NCI-H2081 (cell line): ENCODE measurements at places on chromosomes 6 and 20.
A peak's percentile ranks its signal among the peaks of the same experiment; 100 is the strongest.

- DNase-seq = no peak
Observed at GRCh38 chr20:45953672-45954071, 18.3 kb downstream of the ZNF335 start.

DNA sequence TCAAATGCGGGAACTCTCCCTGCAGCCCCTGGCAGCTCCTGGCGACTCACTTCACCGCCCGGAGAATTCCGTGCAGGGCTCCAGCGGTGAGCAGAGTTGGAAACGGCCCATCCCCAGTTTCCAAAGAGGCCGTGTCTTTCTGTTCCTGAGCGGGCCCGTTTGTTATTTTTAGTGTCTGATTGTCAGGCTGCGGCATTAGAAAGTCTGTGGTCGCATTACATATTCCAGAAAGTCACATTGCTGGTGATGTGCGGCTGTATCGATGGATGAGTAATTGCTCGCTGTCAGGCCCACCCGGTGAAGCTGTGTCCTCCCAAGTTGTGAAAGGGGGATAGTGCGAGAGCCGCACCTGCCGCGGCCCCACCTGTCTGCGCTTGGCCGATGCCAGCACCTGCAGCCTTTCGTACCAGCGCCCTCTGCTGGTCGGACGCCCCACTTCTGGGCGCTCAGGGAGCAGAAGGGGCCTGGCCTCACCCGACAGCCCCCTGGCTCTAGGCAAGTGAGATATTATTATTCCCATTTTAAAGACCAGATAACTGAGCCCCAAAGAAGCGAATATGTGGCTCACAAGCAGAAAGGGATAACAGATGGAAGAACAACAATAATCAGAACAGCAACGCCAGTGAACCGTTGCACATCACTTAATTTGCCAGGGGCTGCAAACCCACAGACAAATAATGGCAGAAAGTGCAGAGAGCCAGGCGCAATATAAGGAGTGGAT, 244.9 kb downstream of the TSHZ2 start:
- DNase-seq = peak; percentile 52

DNA sequence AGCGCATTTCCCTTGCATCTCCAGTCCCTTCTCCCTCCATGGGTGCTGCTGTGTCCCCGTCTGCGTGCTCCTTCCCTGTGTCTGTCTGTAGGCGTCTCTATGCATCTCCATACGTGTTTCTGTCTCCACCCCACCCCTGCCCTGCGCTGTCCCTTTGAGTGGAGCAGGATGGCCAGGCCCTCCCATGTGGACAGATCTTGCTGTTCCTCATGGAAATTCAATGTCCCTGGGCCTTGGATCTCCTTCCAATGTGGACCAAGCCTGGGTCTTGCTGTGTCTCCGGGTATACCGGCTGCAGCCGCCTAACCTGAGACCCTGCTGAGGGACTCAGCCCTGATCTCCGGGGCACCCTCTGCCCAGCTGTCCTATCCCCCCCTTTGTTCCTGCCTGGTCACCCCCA, 172.7 kb downstream of the BMP7 start:
- no peak for DNase-seq

DNA sequence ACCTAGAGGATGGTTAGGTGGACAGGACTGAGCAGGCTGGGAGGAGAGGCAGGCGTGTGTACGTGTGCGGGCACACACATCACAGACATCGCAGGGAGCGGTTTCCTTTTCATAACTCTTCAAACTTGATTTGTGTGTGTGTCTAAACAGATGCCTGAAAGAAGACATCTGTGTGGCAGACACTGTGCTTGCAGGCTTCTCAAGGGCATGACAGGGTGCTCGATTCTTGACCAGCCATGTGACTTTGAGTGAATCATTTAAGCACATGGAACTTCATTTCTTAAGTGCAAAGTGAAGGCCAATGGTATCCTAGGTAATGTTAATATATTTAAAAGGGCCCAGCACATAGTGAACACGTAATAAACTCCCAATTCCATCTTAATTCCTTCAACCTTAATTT, 186.5 kb downstream of the SCP2D1 start:
- DNase-seq = no peak

GRCh38 chr6:133431031-133431430, 189.9 kb downstream of the EYA4 start:
- DNase-seq = no peak

- no peak for DNase-seq
Observed at GRCh38 chr6:129874837-129875236, 13.7 kb upstream of the TMEM244 start.

- no peak for DNase-seq
Observed at GRCh38 chr6:146598772-146599405, at the start of gene ADGB. Gene ADGB, plus strand, starts transcription at chr6:146598972. Its CDS starts 69 bp downstream, at chr6:146599041.

DNA sequence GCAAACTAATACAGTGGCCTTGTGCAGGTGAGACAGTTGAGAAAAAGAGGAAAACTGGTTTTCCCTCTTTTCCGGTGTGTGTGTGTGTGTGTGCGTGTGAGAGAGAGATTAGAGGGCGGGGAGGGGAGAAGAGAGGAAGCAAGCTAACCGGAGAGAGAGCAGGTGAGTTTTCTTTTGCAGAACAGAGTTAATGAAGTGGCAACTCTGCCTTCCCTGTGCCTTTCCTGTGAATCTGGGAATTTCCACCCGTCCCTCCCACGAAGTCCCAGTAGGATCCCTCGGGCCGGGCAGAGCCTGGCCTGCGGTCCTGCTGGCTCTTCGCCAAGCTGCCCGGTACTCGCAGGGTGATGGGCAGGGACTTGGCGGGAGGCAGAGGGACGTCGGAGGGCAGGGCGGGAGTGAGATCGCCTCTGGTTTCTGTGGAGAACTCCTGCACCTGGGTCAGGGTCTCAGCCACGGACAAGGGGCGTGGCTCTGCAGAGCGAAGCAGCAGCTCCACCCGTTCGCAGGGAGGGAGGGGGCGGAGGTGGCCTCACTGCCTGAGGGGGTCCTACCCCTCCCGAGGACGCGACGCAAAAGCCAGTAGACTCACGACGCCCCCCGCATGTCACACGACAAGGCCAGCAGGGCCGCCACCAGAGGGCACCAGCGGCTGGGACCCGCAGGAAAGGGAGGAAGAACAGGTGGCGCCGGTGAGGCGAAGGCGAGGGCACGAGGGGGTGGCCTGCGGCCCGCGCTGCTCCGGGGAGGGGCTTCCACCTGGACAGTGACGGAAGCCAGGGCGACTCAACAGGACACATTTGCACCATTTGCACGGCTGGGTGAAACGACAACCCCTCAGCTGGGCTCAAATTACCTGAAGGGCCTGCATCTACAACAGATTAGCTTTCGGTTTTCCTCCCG, 51.2 kb upstream of the RNF182 start:
- peak; percentile 69 for DNase-seq

DNA sequence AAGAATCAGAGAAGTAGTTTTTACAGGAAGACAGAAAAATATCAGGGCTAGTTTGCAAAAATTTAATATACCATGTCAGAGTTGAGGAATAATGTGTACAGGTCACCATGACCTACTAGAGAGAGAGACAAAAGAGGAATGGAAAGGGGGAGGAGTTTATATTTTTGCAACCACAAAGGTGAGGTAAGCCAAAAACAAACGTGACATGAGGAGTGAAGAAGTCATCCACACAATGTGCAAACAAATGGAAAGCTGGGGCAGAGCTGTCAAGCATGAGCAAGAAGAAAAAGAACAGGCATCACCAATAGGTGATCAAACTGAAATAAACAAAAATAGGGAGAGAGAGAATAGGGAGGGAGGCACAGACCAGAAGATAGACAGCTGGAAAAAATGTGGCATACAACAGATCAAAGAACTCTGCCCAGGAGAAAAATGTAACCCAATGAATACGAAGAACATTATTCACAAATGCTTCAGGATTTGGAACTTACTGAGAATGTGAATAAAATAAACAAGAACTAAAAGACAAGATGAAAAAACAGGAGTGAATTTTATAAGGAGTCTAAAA, 15.5 kb downstream of the RARS2 start:
- DNase-seq = peak; percentile 6

- no peak for DNase-seq
Observed at GRCh38 chr6:156910938-156911337, 133.8 kb downstream of the ARID1B start.

DNA sequence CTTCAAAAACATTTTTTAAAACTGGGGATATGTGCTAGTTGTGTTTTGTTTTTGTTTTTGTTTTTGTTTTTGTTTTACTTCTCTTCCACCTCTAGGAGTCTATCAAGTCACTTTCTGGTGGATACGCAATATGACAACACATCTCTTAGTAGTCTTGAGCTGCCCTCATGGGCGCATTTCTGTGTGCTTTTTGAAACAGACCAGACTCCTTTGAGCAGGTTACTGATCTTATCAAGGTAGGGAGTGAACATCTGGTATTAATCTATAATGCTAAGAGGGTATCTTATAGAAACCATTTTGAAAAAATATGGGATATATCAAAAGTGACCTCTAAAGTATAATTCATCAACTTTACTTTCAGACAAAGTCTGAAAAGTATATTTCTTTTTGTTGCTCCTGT, 56.2 kb downstream of the PKIB start:
- no peak for DNase-seq

- DNase-seq = no peak
Observed at GRCh38 chr20:36736451-36737182, 9.3 kb downstream of the NDRG3 start.
